ENCODE measurements at places on chromosomes 3 and 15.

GRCh38 chr15:39834256-39834655, 51.6 kb upstream of the FSIP1 start:
- DNase-seq: peak; percentile 73

DNA sequence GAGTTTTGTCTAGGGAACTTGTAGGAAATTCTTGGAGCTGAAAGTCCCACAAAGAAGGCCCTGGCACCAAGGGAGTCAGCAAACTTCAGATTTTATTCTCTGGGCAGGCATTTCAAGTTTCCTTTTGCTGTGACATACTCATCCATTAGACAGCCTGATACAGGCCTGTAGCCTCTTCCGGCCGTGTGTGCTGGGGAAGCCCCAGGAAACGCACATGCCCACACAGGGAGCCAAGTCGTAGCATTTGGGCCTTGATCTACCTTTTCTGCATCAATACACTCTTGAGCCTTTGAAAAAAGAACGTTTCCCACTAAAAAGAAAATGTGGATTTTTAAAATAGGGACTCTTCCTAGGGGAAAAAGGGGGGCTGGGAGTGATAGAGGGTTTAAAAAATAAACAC, 15.0 kb downstream of the TIGIT start:
- no peak for DNase-seq

DNA sequence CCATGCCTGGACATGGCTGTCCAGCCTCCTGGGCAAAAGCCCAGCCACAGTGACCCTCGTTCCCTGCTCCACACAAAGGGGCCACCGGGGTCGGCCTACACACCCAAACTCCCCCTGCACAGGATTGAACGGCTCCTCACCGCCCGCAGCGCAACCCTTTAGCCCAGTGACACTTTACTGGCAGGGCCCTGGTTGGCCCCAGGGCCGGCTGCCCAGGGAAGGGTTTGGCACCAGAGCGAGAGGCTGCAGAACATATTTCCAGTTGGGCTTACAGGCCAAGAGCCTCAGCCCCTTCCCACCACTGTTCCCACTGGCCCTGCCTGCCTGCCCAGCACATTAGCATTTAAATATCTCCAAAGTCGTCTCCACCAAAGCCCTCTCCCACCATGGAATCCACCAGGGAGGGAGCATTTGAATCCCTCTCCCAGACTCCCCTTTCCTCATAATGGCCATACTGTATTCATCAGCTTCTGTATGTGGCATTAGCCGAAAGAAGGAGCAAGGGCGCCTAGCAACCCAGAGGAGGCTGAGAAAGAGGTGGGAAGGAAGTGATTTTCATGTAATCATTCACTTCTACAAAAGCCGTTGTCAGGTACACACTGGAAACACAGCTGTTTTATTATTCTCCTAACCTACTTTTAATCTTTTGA, 85.4 kb downstream of the SLC6A11 start:
- DNase-seq: no peak

- DNase-seq: no peak
These were observed 51.0 kb downstream of the CACNA1D start for GRCh38 chr3:53545310-53545995.

DNA sequence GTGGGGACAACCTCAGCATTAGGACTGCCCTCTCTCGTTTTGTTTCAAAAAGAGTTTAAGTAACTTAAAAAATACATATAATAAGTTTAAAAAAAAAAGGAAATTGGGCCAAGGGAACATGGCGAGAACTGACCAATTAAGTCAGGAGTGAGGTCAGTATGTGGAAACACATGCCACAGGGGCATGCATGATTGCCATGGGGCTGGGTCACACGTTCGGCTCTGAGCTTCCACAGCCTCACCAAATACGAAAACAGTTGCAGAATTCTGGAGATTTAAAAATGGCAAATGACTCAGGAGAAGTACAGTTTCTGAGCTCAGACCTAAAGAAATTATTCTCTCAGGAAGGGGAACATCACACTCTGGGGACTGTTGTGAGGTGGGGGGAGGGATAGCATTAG, 24.1 kb downstream of the PDE8A start:
- no peak for DNase-seq

DNA sequence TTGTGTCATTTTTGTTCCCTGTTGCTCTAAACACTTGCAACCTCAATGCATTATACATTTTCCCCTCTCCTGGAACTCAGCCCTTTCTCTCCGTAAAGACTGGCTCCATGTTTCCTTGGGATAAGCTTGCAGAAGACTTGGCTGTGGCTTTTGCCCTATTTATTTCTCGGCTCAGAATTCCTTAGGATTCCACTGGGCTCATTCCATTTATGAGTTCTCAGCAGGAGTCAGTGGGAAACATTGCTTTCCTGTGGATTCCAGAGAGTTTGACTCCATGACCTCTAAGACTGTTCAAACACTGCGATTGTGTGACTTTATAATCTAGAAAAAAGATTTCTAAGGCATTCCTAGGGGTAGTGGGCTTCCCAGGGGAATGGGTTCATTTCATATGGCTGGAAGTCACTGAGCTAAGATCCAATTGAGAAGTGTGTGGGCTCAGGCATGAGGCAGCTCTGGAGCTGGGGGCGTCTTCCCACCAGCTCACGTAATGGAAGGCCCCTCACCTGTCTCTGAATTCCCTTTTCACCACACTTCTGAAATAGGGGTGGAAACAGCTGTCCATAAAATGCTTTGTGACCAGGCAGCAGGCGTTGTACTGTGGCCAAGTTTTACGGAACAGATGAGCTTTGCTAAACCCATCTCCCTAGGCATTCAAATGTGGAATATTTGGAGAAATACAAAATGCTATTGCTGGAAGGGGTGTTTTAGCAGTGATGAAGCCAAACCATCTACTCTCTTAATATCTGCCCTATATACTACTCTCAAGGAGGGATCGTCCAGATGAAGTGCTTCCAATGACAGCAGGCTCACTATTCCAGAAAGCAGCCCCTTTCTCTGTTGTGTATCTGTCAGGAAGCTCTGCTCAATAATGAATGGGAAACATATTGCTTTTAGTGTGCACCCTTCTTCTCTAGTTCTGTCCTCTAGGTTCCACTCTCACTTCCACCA, 91.8 kb upstream of the BCL6 start:
- DNase-seq: peak; percentile 13

- no peak for DNase-seq
These were observed 75.8 kb downstream of the CPN2 start for GRCh38 chr3:194275291-194275690.

- no peak for DNase-seq
These were observed 156.0 kb downstream of the PDE8A start for GRCh38 chr15:85137489-85138168.

GRCh38 chr3:46193436-46193835, 14.7 kb downstream of the CCR1 start:
- peak; percentile 23 for DNase-seq

DNA sequence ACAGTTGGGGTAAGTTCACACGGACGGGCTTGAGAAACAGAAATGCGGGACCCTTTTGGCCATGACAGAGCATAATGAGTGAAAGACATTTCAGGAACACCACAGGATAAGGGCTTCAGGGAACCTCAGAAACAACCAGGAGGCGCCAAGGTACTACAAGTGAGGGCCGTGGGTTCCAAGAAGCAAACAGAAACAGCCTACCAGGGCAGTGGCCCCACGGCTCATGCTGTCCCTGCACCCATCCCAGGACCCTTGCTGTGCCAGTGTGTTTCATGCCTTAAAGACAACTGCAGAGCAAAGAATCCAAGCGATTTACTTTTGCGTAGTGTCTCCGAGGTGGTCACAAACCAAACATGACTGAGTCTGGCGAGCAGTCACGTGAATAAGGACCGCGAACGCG, 54.0 kb downstream of the RUBCN start:
- DNase-seq: no peak
